Activated CD8-positive, alpha-beta memory T cell treated with anti-CD3 and anti-CD28 coated beads for 1 hour (primary cell): ENCODE measurements at places on chromosomes 4 and X.

- DNase-seq = no peak
These were observed 106.4 kb downstream of the MID1 start for GRCh38 chrX:10513974-10514373.

- DNase-seq = no peak
These were observed 152.0 kb upstream of the FTHL17 start for GRCh38 chrX:31223817-31224216.

DNA sequence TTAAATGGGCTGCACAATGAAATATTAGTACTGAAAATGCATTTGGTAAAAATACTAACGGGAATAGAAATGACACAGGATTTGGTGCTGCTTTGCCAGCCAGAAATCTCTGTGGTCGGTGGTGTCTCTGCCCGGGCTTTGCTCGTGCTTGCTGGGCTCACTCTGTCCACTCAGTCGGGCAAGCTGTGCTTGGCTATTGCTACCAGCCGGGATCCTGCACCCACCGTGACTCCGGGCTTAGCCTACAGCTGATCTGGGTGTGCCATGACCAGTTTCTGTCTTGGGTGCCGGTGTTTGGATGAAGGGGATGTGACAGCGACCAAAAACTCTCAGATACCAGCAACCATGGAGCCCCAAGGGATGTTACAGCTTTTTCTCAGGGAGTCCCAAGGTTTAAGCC, 487.7 kb downstream of the TECRL start:
- DNase-seq = no peak

- no peak for DNase-seq
These were observed 278.6 kb downstream of the ADGRA3 start for GRCh38 chr4:22237155-22237751.

DNA sequence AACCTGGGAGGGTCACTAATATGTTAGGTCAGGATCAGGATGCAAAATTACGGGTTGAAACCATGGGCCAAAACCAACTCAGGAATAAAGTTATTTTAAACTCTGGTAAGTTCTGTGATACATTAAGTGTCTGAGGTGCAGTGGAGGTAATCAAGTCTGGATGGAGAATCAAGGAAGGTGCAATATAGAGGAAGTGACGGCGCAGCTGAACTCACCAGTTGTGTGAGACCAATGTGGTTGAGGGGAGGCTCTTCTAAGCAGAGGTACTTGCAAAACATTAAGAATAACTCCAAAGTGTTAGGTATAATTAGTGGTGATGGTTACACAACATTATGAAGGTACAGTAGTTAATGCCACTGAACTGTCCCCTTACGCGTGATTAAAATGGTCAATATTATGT, 19.7 kb downstream of the GAB3 start:
- DNase-seq = no peak

DNA sequence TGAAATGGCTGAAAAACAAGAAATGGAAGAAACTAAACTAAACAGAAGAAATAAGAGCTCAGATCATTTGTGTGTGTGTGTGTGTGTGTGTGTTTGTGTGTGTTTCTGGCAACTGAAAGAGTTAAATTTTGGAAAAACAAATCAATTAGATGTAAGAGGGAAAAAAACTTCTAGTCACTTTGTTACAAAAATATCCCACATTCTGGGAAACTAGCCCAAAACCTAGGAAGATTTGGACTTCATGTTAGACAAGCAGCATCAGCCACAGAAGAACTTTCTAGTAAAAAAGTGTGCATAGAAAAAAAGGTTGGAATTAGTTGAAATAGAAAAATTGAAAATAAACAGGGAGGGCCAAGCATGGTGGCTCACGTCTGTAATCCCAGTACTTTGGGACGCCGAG, 111.6 kb upstream of the PRKG2 start:
- no peak for DNase-seq

GRCh38 chr4:177016541-177017141, 223.9 kb upstream of the VEGFC start:
- DNase-seq = no peak
